Anterior cingulate cortex (tissue), 58 donors: ENCODE measurements at places on chromosomes 7 and 10.

DNA sequence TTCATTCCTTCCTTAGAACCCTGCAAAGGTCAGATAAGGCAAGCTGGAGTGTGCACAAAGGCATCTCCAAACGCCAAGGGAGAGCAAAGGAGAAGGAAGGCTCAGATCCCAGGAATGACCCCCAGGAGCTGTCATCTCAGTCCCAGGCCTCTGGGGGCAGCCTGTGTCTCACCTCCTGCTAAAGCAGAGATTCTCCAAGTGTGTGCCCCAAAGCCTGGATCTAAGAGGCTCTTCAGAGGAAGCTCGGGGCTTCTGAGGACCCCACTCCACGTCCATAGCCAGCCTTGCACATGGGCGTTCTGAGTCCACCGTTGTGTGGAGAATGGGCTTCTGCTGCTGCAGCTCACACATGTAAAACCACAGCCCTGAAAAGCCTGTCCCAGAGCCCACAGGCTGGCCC is 5.1 kb upstream of the GRID1 start:
- no peak for DNase-seq

GRCh38 chr7:94698275-94698674 is 42.3 kb upstream of the SGCE start:
- DNase-seq: no peak

DNA sequence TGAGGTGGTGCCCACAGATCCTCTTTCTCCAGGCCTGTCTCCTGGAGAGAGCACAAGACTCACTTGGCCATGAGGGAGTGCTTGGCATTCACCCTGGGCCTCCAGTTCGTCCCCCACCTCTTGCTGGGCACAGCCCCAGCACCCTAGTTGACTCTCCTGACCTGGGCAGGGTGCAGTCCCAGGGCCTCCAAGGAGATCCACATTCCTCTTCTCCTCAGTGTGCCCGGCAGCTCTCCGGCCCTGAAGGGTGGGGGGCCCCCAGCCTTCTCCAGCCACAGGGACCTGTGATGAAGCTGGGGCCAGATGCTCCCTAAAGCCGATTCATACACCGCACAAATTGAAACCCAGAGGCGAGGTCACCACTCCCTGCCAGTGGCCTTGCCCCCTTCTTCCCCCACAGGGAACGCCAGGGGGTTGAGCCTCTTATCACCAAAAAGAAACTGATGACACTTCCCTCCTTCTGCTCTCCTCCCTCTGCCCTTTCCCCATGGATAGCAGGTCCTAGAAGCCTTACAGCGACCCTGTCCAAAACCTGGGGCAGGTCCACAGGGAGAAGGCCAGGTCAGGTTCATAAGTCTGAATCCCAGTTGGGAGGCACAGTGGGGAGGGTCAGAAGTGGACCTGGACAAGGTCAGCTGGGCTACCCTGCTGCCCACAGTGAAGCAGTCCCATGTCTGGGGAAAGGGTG is 3.1 kb downstream of the EN2 start:
- no peak for DNase-seq

- DNase-seq: no peak
These were observed 195.5 kb upstream of the ZNF32 start for GRCh38 chr10:43844221-43844620.

GRCh38 chr10:123974406-123974805 is 82.8 kb upstream of the CPXM2 start:
- no peak for DNase-seq

GRCh38 chr7:69597278-69598076 is 798 bp upstream of the AUTS2 start:
- peak; percentile 71 for DNase-seq

DNA sequence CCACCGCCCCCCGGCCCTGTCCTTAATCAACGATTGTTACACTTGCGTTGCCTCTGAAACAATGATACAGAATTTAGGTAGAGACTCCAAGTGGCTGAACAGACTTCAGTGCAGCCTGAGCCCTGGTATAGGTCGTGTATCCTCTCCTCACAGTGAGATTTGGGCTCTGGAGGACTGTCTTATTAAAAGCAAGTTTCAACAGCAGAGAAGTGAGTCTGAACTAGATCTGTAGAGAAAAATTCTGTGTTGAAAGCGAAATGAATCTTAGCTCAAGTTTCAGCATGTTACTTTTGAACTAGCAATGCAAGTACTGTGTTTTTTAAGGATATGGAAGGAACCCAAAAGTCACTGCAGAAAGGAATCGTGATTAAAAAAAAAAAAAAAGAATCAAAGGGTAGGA is 103.1 kb downstream of the HOXA1 start:
- no peak for DNase-seq

DNA sequence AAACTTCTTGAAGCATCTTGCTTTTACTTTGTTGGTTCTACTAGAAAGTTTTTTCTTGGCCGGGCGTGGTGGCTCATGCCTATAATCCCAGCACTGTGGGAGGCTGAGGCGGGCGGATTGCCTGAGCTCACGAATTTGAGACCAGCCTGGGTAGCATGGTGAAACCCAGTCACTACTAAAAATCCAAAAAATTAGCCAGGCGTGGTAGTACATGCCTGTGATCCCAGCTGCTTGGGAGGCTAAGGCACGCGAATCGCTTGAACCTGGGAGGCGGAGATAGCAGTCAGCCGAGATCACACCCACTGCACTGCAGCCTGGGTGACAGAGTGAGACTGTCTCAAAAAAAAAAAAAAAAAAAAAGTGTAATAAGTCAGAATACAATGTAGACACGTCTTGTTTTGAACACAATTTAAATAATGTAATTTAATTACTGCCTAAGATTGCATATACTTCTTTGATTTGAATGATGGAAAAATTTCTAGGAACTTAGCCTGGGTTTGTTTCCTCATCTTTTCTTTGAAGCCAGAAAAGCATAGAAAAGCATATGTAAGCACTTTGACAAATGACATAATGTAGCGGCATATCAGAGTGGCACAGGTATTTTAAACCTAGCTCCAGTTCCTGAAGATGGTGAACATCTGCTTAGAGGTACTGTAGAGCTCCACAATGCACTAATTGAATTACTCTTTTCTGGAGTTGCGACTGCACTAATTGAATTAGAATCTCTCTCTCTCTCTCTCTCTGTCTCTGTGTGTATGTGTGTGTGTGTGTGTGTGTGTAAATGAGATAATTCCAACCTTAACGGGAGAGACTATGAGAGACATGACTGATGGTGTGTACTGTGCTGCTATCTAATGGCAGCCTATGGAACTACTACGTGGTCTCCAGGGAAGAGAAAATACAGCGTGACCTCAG is 87.8 kb downstream of the BTRC start:
- no peak for DNase-seq

DNA sequence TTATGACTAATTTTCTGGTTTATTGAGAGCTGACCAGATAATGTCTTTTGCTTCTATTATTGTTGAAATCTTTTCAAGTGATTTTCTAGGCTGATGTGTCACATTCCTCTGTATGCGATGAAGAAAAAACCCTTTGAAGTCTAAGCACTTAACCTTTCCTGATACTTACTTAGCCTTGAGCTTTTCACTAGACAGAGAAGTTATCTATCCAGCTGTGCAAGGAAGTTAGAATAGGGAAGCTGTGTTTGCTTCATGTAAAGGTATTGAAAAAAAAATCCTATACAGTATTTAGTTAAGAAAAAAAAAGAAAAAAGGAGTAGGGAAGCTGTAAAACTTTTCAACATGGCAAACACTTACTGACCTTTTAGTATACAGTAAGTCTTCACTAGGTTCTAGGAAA is 117.6 kb upstream of the DNAJB12 start:
- no peak for DNase-seq

DNA sequence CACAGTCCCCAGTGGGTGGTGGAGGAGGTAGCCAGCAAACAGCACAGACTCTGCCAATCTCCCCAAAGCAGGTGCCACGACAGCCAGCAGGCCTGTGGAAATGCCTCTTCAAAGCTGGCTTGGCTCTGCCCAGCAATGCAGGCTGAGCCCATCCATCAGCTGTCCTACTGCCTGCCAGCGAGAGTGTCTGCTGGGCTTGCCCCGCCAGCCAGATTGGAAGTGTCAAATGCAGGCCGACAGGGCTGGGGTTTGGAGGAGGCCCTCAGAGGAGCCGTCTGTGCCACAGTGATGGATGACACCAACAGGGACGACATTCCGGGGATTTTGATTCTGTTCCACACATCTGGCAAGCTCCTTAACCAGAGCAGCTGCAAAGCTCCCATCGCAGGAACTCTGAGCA is 16.7 kb downstream of the HABP2 start:
- DNase-seq: no peak

GRCh38 chr7:134946260-134946659 is 40.0 kb upstream of the AGBL3 start:
- no peak for DNase-seq

- DNase-seq: no peak
These were observed 71.7 kb upstream of the ADAM12 start for GRCh38 chr10:126459878-126460481.

- no peak for DNase-seq
These were observed 137.4 kb upstream of the PTN start for GRCh38 chr7:137480824-137481365.

DNA sequence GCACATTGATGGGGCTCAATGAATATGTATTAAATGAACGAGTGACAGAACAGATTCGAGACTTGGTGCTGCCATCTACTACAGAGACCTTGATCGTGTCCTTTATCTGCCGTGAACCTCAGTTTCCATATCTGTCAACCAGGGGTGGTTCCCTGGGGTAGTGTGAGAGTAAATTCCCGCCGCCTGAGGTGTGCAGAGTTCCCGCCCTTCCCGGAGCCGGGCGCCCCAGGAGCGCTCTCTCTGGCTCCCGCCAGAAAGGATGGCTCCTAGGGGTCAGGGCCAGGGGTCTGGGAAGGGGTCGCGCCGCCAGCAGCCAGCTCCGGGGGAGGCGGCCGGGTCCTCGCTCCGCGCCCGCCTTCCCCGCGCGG is 333 bp upstream of the PLCE1 start:
- no peak for DNase-seq

GRCh38 chr7:157576415-157576814 is 239.6 kb downstream of the DNAJB6 start:
- no peak for DNase-seq

GRCh38 chr7:148262721-148263229 is 327.8 kb upstream of the C7orf33 start:
- peak; percentile 38 for DNase-seq

DNA sequence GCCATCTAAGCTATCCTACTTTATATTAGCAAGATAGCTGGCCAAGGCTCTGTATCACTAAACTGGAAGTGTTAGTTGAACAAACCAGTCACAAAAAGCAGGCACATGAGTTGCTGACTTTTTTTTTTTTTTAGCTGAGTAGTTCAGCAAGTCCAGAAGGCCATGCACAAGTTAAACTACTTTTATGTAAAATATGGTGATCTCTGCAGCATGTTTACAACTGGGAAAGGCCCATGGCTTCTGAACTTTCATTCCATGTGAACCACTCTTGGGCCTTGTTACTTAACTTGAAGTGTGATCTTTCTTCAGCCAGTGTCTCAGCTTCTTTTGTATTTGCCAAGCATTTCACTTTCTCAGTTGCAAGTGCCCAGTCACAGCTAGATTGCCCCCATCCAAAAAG is 78.5 kb downstream of the CALD1 start:
- no peak for DNase-seq

DNA sequence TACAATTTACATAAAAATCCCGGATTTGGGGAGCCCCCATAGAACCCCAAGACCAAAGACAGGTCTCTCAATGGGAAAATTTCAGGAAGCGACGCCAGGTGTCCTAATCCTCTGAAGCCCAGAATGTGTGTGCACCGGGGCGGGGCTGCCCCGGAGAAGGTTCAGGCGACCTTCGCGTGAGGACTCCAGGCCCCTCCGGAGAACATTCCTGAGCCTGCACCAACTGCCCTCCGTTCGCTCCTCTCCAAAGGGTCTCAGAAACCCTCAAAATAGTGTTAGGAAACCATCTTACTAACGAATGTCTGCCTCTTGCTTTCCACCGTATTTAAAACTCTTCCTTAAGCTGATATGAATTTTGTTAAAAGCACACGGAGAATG is 78.5 kb upstream of the INSIG1 start:
- DNase-seq: no peak

DNA sequence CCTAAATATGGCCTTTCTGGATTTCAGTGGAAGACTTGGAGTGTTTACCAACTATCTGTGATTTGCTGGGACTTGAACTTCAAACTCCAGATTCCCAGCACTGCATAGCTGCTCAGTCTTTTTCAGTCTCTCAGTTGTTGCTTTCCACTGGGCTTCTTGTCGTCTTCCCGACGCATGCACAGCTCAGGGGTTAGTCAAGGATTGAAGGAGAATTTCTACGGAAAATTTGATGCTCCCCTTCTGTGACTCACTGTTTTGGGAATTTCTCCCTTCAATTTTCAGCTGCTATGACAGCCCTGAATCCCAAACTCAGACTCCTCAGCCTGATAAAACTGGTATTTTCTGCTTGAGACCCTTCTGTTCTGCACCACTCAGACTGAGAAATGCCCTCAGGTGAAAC is 91.7 kb downstream of the CYP26A1 start:
- DNase-seq: no peak

GRCh38 chr10:70232155-70232858 is 922 bp downstream of the PPA1 start:
- no peak for DNase-seq

DNA sequence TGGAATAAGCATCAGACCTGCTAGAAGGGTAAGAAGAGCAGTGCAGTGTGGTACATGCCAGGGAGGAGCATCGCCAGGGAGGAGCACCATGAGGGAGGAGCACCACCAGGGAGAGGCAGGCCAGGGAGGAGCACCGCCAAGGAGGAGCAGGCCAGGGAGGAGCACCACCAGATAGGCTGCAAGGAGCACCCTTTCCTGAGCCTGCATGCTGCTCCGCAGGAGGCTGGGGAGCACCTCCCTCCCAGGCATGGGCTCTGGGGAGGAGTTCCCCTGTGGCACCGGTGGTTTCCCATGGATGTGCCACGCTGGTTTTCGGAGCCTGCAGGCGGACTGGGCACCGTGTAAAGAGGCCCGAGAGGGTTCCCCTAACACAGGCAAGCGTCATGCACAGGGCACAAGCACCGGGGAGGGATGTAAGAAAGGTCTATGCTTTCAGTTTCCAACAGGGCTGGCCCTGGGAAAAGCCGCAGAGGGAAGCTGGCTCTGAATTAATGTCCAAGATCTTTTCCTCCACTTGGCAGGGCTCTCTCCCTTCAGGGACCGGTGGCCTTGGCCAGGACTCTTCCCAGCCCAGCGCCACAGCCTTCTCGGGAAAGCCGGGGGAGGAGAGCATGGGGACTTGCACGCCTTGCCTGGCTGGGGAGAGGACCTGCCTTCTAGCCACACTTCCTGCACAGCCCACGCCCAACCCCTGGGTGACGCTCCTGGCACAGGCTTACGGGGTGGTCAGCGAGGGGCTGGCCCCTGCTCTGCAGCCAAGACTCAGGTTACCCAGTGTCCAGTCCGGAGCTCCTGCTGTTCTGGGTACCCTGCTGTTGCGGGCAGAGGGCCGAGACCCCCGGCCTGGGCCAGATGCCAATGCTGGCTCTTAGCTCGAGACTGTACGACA is 11.5 kb upstream of the GPER1 start:
- no peak for DNase-seq

GRCh38 chr10:93518531-93518930 is 22.1 kb downstream of the CEP55 start:
- no peak for DNase-seq

- no peak for DNase-seq
These were observed 120.3 kb downstream of the WNT2 start for GRCh38 chr7:117202511-117202910.

- no peak for DNase-seq
These were observed 63.7 kb upstream of the PRR15 start for GRCh38 chr7:29499932-29500331.

GRCh38 chr10:116286626-116287200 is 13.7 kb upstream of the GFRA1 start:
- no peak for DNase-seq

GRCh38 chr10:49798275-49798674 is 36.2 kb upstream of the OGDHL start:
- DNase-seq: no peak
